ENCODE measurements at places on chromosomes 7 and 10.

- peak; percentile 64 for DNase-seq
Measured at GRCh38 chr10:93813507-93814465, 56.0 kb downstream of the LGI1 start.

- DNase-seq = no peak
Measured at GRCh38 chr10:100347568-100348195, 649 bp downstream of the SCD start.

GRCh38 chr10:22713853-22714478, 412 bp downstream of the PIP4K2A start:
- no peak for DNase-seq

GRCh38 chr7:132576721-132577085, 433 bp upstream of the PLXNA4 start:
- no peak for DNase-seq

GRCh38 chr7:115410972-115411686, 489.2 kb downstream of the MDFIC start:
- no peak for DNase-seq

DNA sequence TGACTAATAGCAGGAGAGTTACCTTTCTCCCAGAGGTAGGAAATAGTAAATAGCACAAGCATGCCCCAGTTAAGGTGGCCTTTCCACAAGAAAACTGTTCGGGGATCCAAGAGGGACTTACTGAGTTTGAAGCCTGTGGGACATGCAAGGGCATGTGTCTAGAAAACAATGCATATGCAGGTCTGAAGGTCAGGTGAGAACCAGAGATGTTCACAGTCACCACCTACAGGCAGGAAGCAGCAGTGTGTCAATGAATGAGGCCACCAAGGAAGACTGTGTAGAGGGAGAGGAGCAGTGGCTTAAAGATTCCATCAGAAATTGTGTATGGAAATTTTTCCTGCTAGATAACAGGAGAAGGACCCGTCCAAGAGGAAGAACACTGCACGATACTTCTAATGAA, 66.0 kb downstream of the CALD1 start:
- DNase-seq = peak; percentile 38

DNA sequence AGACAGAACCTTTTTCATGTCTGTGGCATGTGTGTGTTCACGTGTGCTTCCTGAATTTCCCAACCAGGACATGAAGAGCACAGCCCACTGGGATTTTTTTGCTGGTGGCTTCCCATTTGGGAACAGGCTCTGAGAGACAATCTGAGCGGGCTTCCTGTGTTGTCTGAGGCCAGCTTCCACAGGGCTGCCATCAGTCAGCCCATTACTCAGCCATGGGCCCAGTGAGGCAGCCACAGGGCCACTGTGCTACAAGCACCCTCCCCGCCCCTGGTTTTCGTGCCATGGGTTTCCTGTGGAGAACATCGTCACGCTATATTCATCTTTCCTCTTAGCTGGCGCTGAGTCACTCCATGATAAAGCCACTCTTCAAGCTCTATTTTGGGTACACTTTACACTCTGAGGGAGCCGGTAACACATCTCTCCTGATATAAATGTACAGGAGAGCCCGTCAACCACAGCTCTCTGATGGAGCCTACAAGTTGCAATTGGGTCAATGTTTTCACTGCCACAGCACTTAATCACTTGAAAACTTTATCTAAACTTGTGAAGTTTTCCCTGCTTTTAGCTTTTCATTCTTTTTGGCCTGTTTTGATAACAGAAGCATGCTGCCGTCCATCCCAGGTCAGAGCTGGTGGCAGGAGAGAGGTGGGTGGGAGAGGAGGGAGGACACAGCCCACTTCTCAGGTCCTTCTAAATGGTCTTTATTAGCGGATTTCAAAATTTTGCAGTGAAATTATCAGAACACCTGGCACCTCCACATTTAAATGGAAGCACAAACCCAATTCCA, 96.9 kb downstream of the HIPK2 start:
- peak; percentile 92 for DNase-seq

GRCh38 chr7:149330914-149331567, 69.0 kb downstream of the ZNF783 start:
- peak; percentile 10 for DNase-seq

GRCh38 chr10:17085011-17085725, 44.4 kb downstream of the CUBN start:
- no peak for DNase-seq

Measured in HCT116 (cell line).